ENCODE measurements at places on chromosomes 7 and 10.
A peak's percentile ranks its signal among the peaks of the same experiment; 100 is the strongest.

GRCh38 chr10:26475386-26475785 is 37.2 kb downstream of the APBB1IP start:
- no peak for DNase-seq

- DNase-seq = no peak
Observed at GRCh38 chr7:85001495-85002345, 185.1 kb downstream of the SEMA3D start.

GRCh38 chr7:140653319-140654108 is 12.9 kb upstream of the DENND2A start:
- peak; percentile 74 for DNase-seq

- DNase-seq = no peak
Observed at GRCh38 chr7:151185762-151186639, 1.0 kb downstream of the ASB10 start.

GRCh38 chr7:4998910-4999309 is 39.9 kb upstream of the MMD2 start:
- no peak for DNase-seq

Measured in fibroblast of skin of left quadriceps (primary cell).